ENCODE measurements at places on chromosomes 3 and 15.

- peak; percentile 90 for DNase-seq
Measured at GRCh38 chr3:27677565-27677964, 44.6 kb downstream of the EOMES start.

- no peak for DNase-seq
Measured at GRCh38 chr15:93500155-93500554, 411.1 kb upstream of the RGMA start.

DNA sequence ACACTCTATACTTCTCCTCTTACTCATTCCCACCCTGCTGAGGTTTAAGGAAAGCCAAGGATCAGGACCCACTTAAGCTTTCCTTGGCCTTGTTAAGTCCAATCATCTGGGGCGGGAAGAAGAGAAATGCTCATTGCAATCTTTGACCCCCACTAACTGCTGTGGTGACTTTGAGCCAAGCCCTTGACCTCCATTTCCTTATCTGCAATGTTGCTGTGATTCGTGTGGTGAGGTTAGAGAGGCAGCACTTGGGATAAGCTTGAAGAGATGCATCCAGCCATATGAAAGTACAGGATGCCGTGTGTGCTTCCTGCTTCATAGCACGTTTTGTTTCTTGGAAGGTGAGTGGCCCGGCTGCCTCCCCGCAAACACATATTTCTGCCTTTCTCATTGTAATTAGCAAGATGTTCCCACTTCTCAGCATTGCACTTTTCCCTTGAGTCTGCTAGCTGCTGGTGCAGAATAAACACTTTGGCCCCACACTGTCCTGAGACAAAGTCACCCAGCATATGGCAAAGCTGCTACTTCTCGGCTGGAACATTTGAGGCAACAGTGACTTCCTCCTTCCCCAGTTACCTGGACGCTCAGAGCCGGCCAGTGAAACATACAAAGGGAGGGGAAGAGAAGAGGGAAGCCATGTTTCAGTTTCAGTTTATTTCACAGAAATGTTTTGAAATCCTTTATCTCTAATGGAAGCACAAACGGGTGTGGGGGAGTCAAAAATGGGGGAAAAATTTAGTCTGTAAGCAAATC lies 10.5 kb upstream of the NUDT16 start:
- no peak for DNase-seq

DNA sequence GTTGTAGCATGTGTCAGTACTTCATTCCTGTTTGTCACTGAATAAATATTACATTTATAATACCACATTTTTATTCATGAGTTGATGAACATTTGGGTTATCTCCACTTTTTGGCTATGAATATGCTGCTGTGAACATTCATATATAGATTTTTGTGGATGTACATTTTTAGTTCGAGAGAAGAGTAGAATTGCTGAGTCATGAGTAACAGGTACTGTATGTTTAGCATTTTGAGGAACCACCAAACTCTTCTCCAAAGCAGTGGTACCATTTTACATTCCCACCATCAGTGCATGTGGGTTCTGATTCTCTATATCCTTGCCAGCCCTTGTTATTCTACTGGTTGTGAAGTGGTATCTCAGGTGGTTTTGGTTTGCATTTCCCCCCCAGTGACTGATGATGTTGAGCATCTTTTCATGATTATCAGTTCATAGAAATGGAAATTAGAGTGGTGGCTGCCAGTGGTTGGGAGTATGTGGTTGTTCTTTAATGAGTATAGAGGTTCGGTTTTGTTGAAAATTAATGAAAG lies 59.6 kb downstream of the CCDC66 start:
- no peak for DNase-seq

DNA sequence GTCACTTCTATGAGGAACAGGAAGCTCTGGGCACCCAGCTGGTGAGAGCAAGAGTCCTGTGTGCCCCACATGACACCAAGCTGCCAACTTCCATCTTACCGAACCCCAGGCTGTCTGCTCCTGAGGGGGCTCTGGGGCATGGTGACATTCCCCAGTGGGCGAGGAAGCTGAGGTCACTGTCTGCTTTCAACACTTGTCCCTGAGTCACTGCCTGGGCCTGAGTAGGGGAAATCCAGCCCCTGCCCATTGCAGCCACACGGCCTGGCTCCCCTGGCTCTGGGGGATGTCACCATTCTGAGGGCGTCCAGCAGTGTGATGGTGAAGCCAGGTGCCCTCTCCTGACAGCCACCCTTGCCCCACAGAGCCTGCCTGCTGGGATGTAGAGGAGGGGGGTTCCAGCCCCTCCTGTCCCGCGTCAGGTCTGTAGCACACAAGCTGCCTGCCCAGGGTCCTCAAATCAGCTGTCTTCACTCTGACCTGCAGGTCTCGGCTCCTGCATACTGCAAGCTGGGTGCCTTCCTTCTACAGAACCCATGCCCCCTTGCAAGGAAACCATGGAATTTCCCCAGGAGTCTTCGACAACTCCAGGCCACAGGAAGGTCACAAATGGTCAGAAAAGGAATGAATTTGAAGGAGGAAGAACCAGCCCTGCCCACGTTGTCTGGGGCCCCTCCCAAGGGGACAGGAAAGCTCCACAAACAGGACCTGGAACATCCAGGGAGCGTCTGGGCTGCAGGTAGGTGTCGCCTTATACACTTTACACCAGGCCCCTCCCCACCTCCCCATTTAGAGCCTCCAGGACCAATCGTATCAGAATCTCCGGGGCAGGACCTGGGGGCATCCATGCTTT lies 69.9 kb upstream of the GATM start:
- no peak for DNase-seq

DNA sequence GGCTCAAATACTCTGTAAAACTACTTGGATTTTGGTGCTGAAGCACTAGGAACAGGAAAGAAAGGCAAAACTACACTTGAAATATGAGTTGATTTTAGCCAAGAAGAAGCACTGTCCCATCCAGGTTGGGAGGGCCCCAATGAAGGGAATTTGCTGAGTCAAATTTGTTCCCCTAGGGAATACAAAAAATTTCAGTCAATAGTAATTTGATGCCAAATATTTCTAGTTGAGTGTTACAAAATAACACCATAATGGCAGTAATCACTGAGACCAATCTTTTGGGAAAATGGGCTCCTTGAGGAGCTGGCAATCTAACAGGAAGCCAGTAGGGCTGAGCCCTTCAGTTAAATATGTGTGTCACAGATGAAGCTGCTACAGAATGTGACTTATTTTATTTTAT lies 896.9 kb downstream of the DIPK2A start:
- DNase-seq = no peak

- no peak for DNase-seq
Measured at GRCh38 chr3:101994386-101994785, 145.1 kb downstream of the NFKBIZ start.

GRCh38 chr3:151561878-151562277 lies 101.0 kb upstream of the IGSF10 start:
- no peak for DNase-seq

GRCh38 chr3:194612221-194612620 lies 21.0 kb downstream of the TMEM44 start:
- DNase-seq = no peak

DNA sequence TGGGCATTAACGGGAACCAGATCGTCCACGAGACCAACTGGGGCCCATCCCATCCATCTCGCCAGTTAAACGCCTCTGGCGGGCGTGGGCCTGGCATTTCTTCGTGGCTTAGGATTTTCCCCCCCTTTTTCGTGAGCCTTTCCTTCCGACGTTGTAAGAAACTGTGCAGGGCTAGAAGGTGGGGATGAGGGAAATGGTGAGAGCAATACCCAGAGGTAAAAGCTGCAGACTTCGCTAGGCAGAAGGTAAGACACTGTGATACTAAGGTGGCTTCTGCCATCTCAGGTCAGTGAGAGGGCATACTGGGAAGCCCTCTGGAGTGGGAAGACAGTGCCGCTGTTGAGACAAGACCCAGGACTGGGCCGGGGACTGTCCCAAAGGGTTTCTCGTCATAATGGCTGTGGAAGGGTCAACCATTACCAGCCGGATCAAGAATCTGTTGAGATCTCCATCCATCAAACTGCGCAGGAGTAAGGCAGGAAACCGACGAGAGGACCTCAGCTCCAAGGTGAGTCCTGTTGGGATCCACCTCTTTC lies 666 bp downstream of the MAPKBP1 start:
- DNase-seq = no peak

DNA sequence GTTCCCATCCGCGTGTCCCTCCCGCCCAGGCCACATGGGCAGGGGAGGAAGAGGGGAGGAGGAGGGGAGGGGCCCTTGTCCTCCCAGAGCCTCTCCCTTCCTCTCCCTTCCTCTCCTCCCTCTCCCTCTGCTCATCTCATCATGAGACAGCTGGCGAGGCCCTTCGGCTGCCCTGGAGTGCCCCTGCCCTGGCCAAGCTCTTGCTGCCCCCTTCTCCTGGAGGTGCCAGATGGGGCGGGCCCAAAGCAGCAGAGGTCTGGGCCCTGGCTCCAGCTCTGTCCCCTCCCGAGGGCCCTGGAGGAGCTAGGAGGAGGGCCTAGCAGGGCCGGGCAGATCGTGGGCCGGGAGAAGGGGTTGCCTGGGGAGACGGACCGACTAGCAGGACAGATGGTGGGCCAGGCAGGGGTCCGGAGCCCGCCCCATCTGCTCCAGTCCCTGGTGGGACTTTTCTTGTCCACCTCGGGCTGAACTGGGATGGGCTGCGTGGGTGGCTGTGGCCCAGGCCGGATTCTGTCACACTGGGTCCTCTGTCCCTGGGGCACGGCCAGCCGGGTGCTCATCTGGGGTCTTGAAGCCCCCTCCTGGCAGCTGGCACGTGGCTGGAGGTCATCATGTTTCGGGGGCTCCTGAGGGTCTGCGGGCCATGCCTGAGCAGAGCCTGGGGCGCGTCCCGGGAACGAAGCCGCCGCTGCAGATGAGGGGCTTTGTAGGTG lies 183.4 kb downstream of the GOLGA6L6 start:
- no peak for DNase-seq

DNA sequence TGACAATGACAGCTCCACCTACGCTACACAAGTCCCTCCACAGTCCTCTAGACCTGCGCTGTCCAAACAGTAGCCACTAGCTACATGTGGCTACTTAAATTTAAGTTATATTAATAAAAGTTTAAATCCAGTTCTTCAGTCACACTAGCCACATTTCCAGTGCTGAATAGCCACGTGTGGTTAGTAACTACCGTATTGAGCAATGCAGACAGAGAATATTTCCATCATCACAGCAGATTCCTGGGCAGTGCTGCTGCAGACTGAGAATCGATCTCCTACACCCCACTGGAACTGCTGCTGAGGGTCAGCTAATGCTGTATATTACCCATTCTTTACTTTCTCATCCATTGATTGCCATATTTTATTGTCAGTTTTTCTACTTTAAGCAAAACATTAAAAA lies 40.9 kb downstream of the HDC start:
- peak; percentile 18 for DNase-seq

DNA sequence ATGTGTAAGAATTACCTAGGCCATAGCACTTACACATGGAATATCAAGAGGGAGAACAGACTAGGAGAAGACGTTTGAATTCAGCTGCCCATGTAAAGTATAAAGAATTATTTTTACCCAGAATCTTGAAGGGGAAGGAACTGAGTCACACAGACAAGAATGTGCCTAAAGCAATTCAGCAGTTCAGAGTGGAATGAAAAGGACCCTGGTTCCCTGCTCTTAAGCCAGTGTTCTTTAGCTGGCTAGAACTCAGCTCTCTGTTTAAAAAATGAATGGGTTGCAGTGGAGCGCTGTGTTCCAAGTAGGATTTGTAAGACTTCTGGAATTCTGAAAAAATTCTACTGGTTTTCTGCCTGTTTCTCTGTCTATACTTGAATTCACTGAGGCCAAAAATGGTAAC lies 440.2 kb downstream of the LPP start:
- peak; percentile 76 for DNase-seq

DNA sequence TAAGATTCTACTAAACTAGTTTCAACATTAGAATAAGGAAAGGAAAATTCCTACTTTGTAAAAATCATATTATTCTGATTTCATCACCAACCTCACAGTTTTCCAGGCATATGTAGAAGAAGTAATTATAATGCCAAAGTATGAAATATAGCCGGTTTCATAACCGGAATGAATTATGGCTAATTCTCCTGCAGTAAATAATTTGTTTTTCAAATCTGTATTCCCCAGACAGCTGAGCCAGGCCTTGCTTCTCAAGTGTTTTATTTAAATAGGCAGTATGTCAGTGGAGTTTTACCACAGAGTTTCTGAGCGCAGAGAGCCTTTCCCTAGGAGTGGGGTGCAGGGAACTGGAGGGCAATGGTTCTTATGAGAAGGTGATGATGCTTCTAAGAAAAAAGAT lies 8.7 kb upstream of the CPA3 start:
- DNase-seq = no peak

DNA sequence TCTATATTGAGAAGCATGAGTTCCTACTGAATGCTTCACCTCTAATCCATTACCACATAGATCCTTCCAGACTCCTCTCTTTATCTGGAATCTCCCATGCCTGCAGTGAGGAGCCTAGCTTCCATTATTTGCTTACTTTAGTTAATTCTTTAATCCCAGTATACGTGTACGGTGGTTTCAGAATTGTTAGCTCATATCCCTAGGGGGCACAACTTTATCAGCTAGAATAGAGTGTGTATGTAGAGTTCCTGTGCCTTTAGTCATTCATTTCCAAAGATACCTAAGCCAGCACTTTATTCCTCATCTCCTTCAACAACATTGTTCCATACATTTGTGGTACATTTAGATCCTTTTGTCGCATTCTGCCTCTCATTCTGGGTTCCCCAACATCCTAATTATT lies 226.0 kb downstream of the TJP1 start:
- no peak for DNase-seq

DNA sequence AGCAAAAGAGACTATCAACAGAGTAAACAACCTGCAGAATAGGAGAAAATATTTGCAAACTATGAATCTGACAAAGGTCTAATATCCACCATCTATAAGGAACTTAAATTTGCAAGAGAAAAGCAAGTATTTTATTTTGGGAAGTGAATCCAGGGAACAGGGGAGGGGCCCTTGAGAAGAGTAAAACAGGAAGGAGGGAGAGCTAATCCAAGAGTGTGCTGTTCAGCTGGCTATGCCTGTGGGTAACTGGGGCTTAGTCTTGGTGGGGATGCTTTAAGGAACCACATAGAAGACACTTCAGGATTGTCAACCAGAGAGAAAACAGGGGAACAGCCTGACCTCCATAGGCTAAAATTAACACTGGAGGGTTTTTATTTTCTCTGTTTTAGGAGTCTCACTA lies 3.9 kb upstream of the HHLA2 start:
- DNase-seq = no peak

DNA sequence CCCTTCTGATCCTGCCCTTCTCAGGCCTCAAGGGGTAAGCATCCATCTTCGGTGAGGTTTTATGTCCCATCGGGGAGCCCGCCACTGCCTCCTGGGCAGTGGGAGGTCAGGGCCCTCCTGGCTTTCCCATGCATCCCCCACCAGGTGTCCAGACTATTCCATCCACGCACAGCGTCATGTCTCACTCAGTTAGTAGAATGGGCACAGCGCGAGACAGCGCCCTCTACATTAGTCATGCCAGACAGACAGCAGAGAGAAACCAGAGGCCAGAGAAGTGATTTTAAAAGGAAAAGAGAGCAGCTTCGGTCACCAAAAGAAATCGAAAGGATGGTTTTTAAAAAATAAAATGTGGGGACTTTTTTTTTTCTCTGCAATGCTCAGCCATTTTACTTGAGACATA lies 49.8 kb downstream of the ZDHHC3 start:
- no peak for DNase-seq

GRCh38 chr15:80007532-80007931 lies 36.5 kb upstream of the BCL2A1 start:
- DNase-seq = no peak

- no peak for DNase-seq
Measured at GRCh38 chr3:49607105-49607591, 52.9 kb downstream of the BSN start.

Measured in GM04504 (cell line).